ENCODE measurements at places on chromosomes 6 and 20. TPM values are rescaled to one million over a fixed set of nuclear protein-coding genes. Genes with fewer than 3 reads are reported as not detected.

The SLC12A5 gene
- not detected for total RNA-seq

The CTAGE9 gene
- not detected for total RNA-seq

The TENT5A gene
- 28.2 TPM for total RNA-seq

The CEP85L gene
- total RNA-seq = 42.3 TPM

The C6orf118 gene
- total RNA-seq = not detected

The CRIP3 gene
- total RNA-seq = 2.1 TPM
